ENCODE measurements at places on chromosomes 4 and X. TPM values are rescaled to one million over a fixed set of nuclear protein-coding genes. Genes with fewer than 3 reads are reported as not detected.
A peak's percentile ranks its signal among the peaks of the same experiment; 100 is the strongest.

AMTN gene
- not detected for total RNA-seq

MAGEC1 gene
- not detected for total RNA-seq

GRCh38 chr4:81422595-81422994 lies 49.1 kb downstream of the RASGEF1B start:
- no peak for DNase-seq

DNA sequence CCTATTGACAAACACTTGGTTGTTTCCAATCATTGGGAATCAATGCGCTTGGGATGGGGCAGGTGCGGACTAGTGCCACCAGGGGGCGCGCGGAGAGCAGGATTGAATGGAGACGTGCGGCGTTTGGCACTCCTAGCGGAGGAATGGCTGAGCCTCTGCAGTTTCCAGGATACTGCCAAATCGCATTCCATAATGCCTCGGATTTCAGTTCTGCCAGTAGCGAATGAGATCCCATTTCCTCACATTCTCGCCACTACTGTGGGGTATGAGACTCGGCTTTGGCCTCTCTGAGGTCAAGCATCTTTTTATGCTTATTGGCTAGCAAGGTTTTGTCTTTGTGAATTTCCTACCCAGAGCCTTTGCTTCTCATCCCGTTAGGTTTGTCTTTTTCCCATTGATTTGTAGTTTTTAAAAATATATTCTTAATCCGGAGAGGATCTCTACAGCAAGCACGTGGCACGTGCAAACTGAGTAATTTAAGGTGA lies 28.7 kb downstream of the CLDN34 start:
- peak; percentile 79 for DNase-seq

GRCh38 chrX:132858018-132858417 lies 100.4 kb downstream of the HS6ST2 start:
- DNase-seq, result no peak
